ENCODE measurements at places on chromosomes 16 and 17.

- no peak for DNase-seq
Measured at GRCh38 chr17:81049973-81050551, 15.1 kb downstream of the BAIAP2 start.

DNA sequence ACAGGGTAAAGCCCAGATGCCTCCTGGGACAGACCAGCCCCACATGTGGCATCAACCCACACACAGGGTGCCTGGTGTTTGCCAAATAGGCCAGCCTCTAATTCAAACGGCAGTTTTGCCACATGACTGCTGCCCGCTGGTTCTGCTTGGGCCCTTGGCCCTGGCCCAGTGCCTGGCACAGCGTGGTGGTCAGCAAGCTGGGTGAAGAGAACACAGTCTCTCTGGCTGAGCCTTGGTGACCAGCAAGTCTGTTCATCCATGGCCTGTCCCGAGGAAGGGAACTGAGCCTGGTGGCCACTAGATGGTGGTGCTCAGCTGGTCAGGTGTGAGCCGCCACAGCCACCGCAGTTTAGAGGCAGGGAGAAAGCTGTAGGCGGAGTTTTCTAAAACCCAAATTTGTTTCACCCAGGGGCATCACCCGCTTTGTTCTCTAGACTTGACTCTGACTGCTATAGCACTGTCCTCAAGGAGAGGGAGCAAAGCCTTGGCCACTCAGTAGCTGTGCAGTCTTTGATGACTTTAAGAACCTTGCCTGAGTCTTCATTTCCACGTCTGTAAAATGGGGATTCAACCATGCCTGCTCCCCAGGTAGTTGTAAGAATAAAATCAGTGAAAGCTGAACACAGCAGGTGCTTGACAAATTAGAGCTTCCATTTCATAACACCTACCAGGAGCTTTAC lies 4.7 kb upstream of the GFAP start:
- DNase-seq, result peak; percentile 89

- DNase-seq, result no peak
Measured at GRCh38 chr17:71387456-71387855, 733.4 kb upstream of the SOX9 start.

DNA sequence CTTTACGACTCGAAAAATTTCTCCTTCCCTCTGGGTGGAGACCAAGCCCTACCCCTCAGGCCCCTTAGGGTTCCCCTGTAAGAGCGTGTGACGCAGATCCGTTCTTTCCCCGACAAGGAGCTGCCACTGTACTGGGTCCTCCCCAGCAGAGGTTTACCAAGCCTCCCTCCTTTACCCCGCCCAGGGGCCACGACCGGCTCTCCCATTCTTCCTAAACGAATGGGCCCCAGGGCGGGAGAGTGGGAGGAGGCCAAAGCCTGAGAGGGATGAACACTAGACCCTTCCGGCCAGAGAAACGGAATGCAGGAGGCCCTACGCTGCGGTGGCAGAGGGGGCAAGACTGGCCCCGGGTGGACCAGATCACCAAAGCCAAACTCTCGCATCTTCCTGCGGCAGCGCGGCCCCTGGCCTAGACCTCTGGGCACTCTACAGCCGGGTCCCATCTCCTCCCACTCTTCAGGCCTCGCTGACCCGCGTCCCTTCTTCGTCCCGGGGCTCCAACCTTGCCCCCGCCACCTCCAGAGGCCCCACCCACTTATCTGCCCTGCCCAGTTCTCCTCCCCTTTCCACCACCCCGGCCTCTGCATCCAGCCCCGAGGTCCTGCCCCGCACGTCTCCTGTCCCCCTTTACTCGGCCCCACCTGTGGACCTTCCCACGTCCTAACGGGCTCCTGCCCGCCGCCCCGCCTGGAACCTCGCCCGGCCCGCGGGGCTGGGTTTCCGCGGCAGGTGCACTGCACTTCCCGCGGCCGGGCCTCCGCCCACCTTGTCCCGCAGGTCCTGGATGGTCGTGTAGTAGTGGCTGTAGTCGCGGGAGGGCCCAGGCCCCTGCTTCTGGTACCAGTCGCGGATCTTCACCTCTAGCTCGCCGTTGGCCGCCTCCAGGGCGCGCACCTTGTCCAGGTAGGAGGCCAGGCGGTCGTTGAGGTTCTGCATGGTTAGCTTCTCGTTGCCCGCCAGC lies 765 bp downstream of the KRT19 start:
- DNase-seq, result no peak

- peak; percentile 68 for DNase-seq
Measured at GRCh38 chr16:86565644-86566511, 751 bp upstream of the FOXC2 start.

DNA sequence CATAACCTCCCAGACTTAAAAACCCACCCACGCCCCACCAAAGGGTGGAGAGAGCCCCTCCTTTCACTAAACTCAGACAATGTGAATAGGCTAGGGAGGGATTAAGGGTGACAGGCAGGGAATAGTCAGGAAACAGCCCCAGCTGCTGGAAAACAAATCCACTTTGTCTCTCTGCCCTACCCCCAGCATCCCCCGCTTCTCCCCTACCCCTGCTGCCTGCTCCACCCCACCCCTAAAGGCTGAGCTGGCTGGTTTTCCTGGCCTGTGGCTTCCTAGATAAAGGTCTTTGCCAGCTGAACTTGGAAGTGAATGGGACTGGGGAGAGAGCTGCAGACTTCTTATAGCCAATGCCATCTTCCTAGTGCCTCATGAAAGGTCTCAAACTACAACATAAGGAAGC lies 15.0 kb downstream of the CAVIN1 start:
- no peak for DNase-seq

GRCh38 chr16:86065711-86066110 lies 166.7 kb downstream of the IRF8 start:
- DNase-seq, result peak; percentile 41

GRCh38 chr17:76757256-76757655 lies 19.3 kb downstream of the MFSD11 start:
- no peak for DNase-seq

- no peak for DNase-seq
Measured at GRCh38 chr16:67199808-67200198, 872 bp downstream of the ELMO3 start.

- DNase-seq, result no peak
Measured at GRCh38 chr16:50099957-50100648, 34.3 kb downstream of the HEATR3 start.

DNA sequence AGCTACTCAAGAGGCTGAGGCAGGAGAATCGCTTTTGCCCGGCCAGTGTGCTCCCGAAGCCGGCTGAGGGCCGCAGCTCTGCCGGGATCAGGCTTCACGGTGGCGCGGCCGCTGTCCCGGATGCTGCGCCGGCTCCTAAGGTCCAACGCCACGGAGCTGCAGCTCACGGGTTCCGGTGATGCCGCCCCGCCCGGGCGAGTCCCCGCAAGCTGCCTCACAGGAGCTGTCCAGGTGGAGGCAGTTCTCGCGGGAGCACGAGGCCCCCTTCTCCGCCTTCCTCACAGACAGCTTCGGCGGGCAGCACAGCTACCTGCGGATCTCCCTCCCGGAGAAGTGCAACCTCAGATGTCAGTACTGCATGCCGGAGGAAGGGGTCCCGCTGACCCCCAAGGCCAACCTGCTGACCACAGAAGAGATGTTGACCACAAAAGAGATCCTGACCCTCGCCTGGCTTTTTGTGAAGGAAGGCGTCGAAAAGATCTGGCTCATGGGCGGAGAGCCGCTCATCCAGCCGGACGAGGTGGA lies 111.4 kb upstream of the SIAH1 start:
- DNase-seq, result peak; percentile 49

- peak; percentile 32 for DNase-seq
Measured at GRCh38 chr16:66901626-66902025, 17.1 kb downstream of the CDH16 start.

- no peak for DNase-seq
Measured at GRCh38 chr16:9049241-9049640, 42.2 kb upstream of the HAPSTR1 start.

- no peak for DNase-seq
Measured at GRCh38 chr17:43350888-43351361, 47.9 kb upstream of the ARL4D start.

DNA sequence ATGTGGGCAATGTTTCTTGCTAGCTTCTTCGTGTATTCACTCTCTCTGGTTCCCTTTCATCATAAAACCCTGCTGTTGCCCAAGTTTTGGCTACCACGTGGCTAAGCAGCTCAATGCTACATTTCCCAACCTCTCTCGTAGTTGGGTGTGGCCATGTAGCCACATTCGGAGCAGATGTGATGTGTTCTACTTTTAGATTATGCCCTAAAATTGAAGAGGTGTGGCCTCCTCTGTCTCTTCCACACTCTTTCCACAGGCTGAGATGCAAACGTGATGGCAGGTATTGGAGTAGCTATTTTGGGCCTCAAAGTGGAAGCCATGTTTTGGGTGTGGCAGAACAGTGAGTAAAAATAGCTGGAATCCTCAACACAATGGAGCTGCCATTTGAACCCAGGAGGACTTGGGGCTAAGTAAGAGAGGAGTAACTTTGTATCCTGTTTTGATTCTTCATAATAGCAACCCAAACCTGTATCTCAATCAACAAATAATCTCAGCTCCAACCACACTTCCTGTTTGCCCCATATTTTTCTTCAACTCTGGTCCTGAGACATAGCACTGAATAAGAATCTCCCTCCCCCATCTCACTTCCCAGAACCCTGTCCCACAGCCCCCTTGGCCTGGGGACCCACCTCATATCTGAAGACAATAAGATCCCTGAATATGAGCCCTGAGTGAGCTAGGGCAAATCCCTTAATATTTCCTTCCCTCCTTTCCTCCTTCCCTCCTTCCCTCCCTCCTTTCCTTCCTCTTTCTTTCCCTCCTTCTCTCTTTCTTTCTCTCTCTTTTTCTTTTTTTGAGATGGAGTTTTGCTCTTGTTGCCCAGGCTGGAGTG lies 4.0 kb downstream of the NUPR1 start:
- DNase-seq, result no peak

GRCh38 chr16:2213817-2214718 lies 572 bp downstream of the PGP start:
- DNase-seq, result peak; percentile 84

- DNase-seq, result no peak
Measured at GRCh38 chr16:58032710-58033293, 7.2 kb downstream of the MMP15 start.

DNA sequence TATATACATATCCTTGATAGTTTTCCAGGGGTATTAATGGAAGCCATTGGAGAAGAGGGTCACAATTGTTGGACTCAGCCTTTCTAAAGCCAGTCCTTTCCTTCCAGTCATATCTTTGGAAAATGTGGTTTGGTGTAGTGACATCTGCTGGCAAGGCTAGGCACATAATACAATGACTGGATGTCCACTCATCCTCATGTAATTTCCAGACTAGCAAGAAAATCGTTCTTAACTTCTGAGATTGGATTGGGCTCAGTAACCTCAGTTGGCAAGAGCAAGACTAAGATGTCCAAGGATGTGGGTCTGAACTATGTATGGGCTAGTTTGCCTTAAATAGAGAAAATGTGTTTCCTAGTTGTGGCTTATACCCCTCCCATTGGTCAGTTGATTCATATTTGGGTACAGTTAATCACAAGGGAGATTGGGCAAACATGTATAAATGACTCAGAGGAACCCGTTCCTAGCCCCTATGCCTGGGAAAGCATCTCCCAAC lies 8.7 kb upstream of the KAT7 start:
- DNase-seq, result no peak

GRCh38 chr17:59124665-59125064 lies 18.0 kb upstream of the TRIM37 start:
- no peak for DNase-seq

- peak; percentile 13 for DNase-seq
Measured at GRCh38 chr16:5075637-5076036, 4.0 kb downstream of the ALG1 start.

- DNase-seq, result no peak
Measured at GRCh38 chr16:20214401-20214800, 112.9 kb downstream of the GP2 start.

DNA sequence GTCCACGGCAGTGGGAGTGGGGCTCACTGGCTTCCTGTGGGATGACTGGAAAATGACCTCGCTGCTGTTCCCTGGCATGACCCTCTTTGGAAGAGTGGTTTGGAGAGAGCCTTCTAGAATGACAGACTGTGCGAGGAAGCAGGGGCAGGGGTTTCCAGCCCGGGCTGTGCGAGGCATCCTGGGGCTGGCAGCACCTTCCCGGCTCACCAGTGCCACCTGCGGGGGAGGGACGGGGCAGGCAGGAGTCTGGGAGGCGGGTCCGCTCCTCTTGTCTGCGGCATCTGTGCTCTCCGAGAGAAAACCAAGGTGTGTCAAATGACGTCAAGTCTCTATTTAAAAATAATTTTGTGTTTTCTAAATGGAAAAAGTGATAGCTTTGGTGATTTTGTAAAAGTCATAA lies 7.8 kb upstream of the RNF213 start:
- peak; percentile 94 for DNase-seq

DNA sequence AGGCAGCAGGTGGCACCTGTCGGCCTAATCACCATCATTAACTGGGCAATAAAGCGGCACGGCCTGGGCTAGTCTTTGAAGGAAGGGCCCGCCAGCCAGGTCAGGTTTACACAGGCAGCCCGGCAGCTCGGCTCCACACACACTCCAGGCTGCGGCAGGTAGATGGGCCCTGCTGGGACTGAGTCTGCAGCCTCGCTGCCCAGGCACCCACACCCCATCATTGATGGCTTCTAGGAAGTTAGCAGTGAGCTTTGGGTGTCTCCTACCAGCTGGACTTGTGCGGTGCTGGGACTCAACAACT lies 6.8 kb upstream of the FOXN1 start:
- DNase-seq, result no peak

GRCh38 chr17:39726617-39727016 lies 3.7 kb downstream of the MIEN1 start:
- DNase-seq, result no peak

DNA sequence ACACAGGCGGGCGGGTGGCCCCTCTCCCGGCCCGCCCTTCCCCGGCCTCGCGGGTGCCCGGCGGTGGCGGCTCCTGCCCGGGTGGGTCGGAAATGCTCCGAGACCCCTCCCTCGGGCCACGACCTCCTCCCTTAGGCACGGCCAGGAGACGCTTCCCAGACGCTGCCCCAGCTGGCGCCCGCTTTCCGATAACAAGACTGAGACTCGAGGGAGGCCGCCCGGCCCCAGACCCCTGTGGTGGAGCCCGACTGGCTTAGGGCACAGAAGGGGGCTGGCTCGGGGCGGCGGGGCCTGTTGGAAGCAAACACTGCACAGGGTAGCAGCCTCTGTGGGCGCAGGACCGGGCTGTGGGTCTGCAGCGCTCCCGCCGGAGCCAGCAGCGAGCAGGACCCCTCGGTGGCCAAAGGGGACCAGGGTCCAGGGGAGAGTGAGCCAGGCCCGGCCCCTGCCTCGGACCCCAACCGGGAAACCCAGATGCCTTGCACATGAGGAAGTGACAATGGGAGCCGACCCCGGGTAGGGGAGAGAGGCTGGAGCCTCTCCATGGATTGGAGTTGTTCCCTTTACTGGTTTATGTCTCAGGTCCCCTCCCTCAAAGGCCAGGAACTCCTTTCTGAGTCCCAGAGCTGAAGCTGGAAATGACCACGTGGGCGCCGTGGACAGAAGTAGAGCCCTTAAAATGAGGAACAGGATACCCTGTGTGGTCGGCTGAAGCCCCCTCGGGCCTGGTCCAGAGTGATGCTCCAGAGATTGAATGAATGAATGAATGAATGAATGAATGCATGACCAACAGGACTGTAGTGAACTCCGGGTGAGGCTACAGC lies 19.8 kb upstream of the ADCY7 start:
- DNase-seq, result peak; percentile 85
